Aortic smooth muscle cell (primary cell): ENCODE measurements at places on chromosomes 7 and 10. TPM values are rescaled to one million over a fixed set of nuclear protein-coding genes. Genes with fewer than 3 reads are reported as not detected.

The SLIT1 gene
- total RNA-seq = 0.26 and 0.31 TPM in 2 replicates

The PRSS37 gene
- total RNA-seq = not detected in 2 replicates

The LRRN3 gene
- 12.4 and 42.8 TPM in 2 replicates for total RNA-seq

The CARD11 gene
- 0.13 TPM in 1 of 2 replicates, not detected in the other for total RNA-seq

The CYP51A1 gene
- 149 and 161 TPM in 2 replicates for total RNA-seq
